PC-9 (cell line): ENCODE measurements at places on chromosomes 16 and 17. TPM values are rescaled to one million over a fixed set of nuclear protein-coding genes. Genes with fewer than 3 reads are reported as not detected.

DNA sequence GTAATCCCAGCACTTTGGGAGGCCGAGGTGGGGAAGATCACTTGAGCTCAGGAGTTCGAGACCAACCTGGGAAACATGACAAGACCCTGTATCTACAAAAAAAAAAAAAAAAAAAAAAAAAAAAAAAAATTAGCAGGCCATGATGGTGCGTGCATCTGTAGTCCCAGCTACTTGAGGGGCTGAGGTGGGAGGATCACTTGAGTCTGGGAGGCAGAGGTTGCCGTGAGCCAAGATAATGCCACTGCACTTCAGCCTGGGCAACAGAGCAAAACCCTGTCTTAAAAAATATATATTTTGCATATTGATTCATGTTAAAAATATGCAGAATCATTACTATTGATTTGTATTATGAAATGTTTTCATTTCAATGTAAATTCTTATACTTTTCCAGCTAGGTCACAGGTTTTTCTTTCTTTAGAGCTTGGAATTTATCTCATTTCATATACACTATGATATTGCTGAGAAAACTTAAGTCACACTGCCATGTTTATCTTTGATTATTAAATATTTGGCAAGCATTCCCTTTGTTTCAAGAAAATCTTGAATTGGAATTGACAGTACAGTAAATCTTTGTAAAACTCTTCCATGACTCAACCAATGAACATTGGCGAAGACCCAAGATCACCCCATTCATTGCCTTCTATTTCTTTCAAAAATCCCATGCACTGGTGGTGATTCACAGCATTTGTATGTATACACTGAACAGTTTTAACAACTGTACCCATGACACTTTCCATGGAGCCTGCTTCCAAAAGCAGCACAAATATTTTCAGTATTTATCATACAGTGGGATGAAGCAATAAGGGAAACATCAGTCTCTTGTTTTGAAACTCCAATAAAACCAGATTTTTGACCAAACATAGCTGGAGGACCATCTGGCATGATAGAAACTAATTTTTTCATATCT, 83.5 kb upstream of the TNRC6A start:
- DNase-seq: peak; percentile 81

DNA sequence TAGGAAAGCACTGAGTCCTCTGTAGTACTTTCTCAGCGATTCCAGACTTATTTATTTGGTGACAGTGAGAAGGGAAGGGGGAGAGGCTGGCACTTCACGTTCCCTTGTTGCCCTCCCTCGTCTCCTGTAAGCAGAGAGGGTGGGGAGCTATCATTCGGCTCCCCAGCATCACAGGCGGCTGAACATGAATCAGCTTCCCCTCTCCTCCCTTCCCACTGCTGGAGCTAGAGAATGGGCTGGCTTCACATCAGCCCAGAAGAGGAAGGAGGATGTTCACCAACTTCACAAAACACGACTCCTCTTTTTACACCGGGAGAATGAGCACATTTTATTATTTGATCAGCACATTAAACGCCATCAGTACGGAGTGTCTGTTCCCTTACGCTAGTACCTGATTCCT, 6.7 kb upstream of the CMIP start:
- DNase-seq: no peak

GRCh38 chr17:80168371-80168770, 1.5 kb upstream of the CARD14 start:
- no peak for DNase-seq

- DNase-seq: no peak
These were observed 8.3 kb downstream of the PITPNM3 start for GRCh38 chr17:6548034-6548433.

The TMEM238L gene
- total RNA-seq: not detected in 2 replicates
